DMS79 (cell line): ENCODE measurements at places on chromosomes 2 and 18.

DNA sequence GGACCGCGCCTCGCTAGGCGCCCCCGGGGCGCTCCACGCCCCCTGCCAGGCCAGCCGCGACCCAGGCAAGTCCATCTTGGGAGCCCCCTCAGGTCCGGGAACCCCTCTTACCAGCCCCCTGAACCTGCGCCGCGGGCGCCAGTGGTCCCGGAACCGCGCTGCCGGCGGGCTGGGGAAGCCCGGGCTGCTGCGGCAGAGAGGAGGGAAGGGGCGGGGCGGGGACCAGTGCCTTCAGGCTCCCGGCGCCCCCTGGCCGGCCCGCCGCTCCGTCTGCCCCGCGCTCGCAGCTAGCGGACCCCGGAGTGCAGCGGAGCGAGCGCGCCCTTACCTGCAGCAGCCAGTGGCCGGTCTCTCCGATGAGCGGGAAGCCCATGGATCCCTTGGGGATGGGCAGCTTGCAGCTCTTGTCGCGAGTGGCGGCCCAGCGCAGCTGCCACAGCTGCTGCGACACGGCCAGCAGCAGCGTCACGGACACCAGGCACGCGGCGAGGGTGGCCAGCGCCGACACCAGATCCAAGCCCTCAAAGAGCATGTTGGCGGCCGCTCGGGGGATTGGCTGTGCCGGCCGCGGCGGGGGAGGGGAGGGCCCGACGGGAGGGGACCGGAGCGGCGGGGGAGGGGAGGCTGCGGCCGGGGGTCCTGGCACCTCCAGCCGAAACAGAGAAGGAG lies at the start of gene CYP26B1:
Gene CYP26B1 (minus strand): TSS at position 560 of the 669 bp plus-strand sequence. CDS start 28 bp downstream, at position 532.
- no peak for DNase-seq

DNA sequence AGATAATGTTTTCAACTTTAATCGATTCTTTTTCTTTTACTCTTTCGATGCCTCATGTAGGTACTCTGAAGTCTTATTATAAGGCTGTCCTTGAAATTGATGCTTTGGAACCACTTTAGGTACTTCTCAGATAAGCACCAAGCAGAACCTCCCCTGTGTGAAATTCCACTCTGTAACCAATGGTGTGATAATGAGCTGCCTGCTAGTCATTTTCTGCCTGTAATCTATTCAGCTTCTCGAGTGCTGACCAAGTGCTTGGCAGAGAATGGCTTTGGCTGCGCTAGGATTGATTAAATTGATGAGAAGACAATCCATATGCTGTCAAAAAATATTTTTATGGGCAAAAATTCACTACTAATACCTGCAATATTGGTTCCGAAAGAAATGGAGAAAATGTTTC lies 132.1 kb upstream of the STON1 start:
- peak; percentile 82 for DNase-seq

DNA sequence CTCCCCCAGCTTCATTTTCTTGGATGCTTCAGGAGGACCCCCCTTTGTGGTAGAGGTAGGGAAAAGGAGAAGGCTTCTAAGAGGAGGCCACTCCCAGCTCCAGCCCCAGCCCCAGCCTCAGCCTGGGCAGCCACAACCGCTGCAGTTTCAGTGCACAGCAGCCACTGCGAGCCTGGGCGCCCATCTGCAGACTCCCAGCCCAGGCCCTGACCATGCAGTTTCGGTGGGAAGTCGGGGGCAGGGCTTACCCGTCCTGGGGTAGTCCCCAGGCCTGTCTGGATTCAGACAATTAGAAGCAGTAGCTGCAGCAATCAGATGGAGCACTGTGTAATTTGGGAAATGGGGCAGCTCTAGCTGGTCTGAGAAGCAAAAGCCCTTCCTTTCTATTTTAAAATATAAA lies 28.6 kb downstream of the ITM2C start:
- no peak for DNase-seq

- no peak for DNase-seq
These were observed 129.5 kb upstream of the ID2 start for GRCh38 chr2:8552293-8552801.

DNA sequence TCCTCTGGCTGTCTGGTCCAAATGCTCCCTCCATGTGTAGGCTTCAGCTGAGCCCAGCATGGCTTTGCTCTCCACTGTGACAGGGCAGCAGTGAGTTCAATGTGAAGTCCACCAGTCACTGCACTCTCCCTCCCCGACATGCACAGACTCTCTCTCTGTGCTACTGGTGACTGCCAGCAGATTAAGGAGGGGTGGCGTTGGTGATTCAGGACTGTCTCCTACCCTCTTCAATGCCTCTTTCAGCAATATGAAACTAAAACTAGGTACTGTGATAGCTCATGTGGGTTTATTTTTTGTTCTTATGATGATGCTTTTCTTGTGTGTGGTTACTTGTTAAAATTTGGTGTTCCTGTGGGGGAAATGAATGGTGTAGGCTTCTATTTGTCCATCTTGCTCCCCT lies 201.0 kb upstream of the RBMS1 start:
- DNase-seq, result no peak

- DNase-seq, result no peak
These were observed 368 bp downstream of the TMEFF2 start for GRCh38 chr2:192194265-192194865.

GRCh38 chr18:3478262-3478978 lies 28.4 kb downstream of the TGIF1 start:
- no peak for DNase-seq

- no peak for DNase-seq
These were observed 19.4 kb downstream of the RRM2 start for GRCh38 chr2:10141736-10142639.

DNA sequence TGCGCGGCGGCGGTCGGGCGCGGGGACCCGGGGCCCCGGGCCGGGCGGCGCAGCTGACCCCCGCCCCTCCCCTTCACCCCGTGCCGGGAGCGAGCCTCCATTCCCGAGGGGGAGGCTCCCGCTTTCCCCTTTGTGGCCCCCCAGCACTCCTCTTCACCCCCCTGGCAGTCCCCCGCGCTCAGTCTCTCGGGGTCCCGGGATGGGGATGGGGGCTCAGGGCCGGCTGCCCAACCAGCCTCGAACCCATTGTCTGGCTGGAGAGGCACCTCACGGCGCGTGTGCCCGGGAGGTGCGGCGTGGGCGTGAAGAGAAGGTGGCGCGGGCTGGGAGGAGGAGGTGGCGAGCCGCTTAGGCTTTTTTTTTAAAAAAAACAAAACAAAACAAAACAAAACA lies 748 bp downstream of the FMNL2 start:
- no peak for DNase-seq

DNA sequence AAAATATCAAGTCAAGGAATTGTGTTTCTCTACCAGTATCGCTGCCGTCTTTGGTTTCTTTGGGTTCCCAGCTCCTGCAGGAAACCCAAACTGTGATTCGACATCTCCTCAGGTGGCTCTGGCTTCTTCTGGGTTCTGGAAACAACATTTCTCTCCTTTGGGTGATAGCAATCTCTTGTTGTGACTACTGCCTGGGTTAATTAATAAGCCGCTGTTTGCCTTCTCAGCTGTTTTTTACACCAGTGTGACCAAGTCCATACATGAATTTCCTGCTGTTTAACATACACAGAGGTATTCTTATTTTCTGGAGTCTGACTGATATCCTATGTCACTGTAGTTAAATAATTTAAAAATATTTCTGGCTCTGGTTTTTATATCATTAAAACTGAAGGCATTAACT lies 112.5 kb upstream of the DCC start:
- DNase-seq, result no peak

- DNase-seq, result peak; percentile 56
These were observed 10.7 kb upstream of the GALNT3 start for GRCh38 chr2:165804719-165805118.

GRCh38 chr2:44244135-44244871 lies 31.0 kb upstream of the SLC3A1 start:
- DNase-seq, result peak; percentile 80

GRCh38 chr2:132276571-132276981 lies 114.8 kb upstream of the ANKRD30BL start:
- DNase-seq, result no peak

GRCh38 chr2:85744055-85744454 lies 9.7 kb upstream of the ATOH8 start:
- DNase-seq, result no peak

- DNase-seq, result no peak
These were observed 6.7 kb downstream of the EHD3 start for GRCh38 chr2:31240381-31241365.

DNA sequence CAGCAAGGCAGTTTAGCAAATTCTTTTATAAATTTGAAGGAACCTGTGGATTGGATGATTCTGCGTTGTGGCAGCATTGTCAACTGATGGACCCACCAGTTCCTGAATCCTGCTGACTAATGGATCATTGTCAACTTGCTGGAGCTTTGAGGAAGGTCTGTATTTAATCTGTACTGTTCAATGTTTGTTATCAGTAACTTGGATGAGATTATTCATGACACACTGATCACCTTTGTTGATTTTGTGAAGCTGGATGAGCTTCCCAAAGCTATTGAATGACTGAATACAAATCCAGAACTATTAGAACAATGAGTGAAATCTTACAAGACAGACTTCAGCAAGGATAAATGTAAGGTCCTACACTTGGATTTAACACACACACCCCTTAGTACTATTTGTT lies 101.3 kb downstream of the AQP4 start:
- no peak for DNase-seq

DNA sequence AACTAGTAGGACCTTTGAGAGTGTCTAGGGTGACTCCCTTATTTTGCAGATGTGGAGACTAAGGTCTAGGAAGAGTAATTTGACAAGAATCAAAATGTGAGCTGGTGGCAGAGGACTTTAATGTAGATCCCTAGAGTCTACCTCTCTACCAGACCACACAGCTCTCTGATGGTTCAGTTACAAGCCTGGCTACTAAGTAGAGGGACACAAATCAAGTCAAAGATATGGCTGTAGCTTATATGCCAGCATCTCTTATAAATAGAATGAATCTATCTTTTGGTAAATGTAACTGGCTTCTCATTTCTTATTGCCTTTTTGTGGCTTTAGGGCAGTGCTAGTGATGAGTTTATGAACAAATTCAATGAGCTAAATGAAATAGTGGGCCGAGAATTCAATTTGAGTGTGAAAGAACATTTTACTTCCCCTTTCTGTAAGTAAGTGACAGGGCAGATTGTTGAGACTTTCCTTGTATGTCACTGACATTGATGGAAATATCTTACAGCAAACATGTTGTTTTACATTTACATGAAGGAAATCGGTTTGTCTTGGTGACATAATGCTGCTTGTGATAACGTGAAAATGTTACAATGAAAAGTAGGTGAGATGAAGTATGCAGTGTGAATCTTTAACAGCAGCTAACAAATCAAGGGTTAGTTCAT lies 28.3 kb downstream of the CSRNP3 start:
- no peak for DNase-seq

DNA sequence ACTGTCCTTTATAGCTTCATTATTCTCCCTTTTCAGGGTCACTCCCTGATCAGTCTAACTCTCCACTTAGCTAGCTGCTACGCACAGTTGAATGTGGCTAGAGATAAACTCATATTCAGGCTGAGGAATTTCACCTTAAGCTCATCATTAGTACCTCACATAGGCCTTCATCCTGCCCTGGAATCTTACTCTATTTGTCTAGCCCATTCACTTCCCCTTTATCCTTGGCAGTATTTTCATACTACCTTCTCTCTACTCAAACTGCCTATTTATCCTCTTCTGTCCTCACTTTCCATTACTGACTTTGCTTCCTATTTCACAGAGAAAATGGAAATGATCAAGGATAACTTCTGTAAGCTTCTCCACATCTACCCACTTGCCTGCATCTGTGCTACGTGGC lies 10.6 kb upstream of the DSC2 start:
- DNase-seq, result no peak

DNA sequence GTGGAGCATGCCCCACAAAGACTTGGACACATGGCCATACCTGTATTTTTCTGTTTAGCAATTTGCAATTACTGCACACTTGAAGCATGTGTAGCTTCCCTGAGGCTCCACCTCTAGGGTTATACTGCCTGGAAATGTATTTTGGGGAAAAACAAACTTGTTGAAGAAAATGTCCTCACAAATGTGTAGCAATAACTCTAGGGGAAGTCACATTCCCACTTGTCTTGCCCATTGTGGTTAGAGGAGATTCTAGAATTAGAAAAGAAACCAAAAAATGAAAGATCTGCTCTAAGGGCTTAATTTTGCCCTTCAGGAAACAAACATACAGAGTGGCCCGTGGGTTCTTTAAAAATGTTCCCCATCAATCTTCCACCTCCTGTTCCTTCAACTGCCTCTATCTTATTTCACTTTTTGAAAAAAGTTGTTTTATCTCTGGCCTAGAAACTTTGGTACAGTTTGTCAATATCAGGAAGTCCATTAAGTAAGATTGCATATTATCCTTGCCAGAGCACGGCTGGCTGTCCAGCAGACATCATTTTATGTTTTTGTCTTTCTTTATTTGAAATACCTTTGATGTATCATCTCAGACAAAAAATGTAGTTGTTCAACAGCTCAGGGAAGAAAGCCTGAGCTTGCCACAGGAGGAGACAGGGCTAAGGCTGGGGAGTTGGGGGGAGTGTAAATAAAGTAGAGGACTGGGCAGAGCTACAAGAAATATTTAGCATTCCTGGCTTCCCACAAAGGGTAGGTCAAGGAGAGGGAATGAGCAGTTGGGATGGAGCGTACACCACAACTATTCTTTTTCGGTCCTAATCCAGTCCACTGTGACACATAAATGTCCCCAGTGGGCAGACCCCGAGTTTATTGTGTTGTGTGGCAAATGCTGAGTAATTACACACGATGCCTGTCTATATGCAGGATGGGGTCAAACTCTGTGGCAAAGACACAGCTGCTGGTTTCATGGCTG lies 96.8 kb upstream of the CDC42EP3 start:
- no peak for DNase-seq

DNA sequence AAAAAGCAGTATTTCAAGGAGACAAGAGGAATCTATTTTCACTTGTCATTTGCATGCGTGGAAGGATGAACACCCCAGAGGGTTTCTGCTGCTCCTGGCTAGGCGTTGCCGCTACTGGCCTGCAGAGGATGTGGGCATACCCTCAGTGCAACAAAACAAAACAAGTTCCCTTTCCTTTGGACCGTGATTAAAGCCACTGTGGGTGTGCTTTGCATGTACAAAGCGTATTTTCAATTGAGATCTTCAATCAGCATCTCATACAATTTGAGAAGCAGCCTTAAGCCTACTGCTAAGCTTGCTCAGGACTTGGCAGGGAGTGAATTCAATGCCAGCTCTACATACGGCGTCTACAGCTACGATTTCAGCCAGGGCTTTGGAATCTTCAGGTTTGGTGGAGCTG lies 298.4 kb downstream of the LPIN1 start:
- DNase-seq, result no peak

- DNase-seq, result no peak
These were observed 39.0 kb upstream of the LBH start for GRCh38 chr2:30192314-30192713.

DNA sequence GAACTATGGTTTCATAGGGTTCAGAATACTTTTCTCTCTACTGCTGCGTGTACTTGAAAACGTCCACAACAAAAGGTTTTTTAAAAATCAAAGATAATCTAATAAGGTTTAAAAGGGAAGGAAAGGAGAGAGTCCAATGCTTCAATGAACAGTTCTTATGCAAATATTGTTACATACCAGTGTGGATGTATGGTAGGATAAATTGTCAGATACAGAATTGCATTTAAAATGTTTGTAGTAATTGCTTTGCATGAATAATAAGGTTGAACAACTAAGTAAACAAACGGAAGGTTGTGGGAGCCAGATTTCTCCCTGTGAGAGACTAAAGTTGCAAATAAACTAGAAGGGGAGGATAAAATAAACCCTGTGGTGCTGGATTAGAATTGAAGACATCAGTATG lies 53.8 kb upstream of the RBBP8 start:
- no peak for DNase-seq

GRCh38 chr18:55856229-55856628 lies 268.2 kb upstream of the TCF4 start:
- DNase-seq, result no peak
